Cerebellar cortex (tissue), 1 donor: ENCODE measurements at places on chromosomes 5 and 9.
A peak's percentile ranks its signal among the peaks of the same experiment; 100 is the strongest.

DNA sequence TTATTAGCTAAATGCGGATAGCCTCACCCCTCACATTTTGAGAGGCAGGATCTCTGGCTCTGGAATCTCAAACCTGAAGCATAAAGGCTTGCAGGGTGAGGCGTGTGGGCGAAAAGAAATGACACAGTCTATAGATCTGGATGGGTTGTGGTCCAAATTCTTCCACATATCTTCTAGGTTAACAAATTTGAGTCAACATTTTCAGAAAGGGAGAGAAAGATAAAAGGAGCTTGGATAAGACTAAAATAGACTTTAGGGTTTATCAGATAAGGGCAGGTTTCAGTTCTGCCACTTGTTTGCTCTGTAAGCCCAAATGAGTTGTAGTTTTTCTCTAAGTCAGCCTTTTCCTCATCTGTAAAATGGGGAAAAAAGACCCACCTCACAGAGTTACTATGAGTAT lies 220.9 kb downstream of the TRIM32 start:
- no peak for DNase-seq

DNA sequence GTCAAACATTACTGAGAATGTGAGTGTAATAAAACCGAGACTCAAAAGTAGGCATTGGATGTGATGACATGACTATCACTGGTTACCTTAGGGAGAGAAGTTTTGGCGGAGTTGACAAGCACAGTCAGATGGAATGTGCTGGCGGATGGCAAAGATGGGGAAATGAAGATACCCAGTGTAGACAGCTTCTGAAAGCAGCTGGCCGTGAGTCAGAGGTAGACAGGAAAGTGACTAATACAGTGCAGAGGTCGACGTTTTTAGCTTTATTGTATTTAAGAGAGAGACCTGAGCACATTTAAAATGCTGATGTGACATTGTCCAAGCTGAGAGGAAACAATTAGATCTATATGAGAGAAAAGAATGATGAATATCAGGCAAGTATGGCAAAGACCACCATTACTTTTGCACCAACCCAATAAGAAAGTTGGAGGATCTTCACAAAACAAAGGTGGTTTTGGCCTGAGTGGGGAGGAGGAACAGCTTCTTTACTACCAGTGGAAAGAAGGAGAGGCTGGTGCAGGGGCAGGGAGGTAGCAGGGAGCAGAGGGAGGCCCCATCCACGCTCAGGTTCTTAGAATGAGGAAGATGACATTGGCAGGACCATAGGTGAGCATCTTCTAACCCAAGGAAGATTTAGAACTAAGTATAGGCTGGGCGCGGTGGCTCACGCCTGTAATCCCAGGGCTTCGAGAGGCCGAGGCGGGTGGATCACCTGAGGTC lies 36.7 kb upstream of the KCNIP1 start:
- no peak for DNase-seq

GRCh38 chr9:133709015-133709611 lies 29.0 kb downstream of the SARDH start:
- no peak for DNase-seq

DNA sequence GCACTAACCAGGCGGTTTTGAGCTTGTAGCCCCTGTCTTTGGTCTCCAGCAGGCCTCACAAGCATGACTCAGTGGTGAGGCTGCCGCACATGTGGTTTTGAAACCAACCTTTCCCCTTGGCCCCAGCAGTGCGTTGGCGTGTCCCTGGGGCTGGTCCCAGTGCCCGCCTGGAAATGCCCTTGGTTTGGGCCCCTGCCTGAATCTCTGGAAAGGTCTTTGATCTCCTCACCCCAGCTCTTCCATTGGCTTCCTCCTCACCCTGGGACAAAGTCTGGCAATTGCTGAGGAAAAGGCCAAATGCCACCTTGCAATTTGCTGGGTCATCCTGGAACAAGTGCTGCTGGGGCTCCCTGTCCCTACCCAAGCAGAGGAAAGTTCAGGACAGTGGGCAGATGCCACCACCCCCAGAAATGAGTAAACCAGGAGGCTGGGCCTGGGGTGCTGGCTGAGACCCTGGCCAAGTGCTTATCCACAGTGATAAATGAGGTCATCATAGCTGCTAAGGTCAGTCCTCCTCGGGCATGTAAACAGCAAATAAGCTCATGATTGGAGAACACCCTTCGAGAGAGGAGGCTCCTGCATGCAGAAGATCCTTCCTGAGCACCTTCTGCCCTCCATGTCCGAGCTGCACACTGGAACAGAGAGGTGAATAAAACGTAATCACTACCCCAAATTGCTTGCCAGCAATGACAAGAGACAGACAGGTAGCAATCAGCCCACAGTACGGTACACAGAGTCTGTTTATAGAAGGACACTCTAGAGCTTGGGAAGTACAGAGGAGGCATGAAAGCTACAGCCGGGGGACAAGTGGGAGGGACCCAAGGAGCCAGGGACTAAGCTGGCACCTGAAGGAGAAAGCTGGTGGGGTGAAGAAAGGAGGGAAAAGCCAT lies 98.9 kb upstream of the CPEB4 start:
- DNase-seq, result no peak

GRCh38 chr9:68548241-68548640 lies 7.6 kb upstream of the TMEM252 start:
- no peak for DNase-seq

DNA sequence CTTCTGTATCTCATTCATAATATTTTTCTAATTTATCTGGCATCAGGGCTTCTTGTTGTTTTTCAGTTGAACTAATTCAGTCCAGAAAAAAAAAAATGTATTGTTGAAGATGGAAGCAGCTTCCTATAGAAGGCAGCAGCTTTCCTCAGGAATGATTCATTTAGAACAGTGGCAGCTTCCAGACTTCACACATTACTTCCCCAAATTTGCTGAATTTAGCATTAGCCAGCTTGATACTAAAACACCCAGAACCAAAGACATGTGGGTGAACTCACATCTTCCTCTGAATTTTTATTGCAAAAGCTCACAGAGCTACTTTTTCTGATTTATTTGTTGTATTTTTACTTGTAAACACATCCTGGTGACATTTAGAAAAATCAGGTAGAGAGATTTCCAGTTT lies 53.8 kb downstream of the HCN1 start:
- no peak for DNase-seq

DNA sequence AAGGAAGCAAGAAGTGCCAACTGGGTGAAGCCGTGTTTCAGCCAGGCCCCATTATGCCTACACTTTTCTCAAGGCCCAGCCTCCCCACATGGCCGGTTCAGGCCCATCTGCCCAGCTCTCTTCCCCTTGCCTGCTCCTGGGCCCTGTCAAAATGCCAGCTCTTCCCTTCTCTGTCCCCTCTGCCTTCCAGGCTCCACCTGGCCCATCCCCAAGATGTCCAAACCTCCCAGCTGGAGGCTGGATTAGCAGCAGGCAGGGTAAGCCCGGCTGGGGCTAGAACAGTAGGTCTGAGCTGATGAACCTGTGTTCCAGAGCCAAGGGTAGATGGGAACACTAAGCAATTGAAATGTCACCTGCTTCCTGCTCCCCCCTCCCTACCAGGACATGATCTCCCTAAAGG lies 64.1 kb upstream of the HSPA9 start:
- peak; percentile 95 for DNase-seq

DNA sequence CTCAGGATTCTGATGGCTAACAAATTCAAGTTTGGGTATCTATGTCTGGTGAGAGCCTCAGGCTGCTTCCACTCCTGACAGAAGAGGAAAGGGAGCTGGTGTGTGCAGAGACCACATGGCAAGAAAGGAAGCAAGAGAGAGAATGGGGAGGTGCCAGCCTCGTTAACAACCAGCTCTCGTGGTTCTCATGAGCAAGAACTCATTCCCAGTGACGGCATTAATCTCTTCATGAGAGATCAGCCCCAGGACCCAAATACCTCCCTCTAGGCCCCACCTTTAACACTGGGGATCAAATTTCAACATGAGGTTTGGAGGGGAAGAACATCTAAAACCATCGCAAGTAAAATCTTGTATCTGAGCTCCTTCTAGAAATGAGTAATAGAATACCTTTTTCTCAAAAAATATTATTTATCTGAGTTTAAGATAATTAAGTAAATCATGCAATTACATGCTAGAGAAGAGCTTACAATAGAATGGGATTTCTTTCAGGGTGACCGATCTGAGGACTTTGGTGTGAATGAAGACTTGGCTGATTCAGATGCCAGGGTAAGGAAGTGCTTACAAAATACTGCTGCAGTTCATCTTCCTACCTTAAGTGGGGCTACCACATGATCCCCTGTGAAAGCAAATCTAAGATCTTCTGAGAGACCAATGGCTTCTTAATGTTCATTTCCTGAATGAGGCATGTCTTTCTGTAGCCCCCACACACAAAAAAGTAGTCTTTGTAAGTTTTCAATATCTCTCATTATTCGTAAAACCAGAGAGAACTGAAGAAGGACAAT lies 11.5 kb downstream of the ANXA1 start:
- DNase-seq, result no peak

DNA sequence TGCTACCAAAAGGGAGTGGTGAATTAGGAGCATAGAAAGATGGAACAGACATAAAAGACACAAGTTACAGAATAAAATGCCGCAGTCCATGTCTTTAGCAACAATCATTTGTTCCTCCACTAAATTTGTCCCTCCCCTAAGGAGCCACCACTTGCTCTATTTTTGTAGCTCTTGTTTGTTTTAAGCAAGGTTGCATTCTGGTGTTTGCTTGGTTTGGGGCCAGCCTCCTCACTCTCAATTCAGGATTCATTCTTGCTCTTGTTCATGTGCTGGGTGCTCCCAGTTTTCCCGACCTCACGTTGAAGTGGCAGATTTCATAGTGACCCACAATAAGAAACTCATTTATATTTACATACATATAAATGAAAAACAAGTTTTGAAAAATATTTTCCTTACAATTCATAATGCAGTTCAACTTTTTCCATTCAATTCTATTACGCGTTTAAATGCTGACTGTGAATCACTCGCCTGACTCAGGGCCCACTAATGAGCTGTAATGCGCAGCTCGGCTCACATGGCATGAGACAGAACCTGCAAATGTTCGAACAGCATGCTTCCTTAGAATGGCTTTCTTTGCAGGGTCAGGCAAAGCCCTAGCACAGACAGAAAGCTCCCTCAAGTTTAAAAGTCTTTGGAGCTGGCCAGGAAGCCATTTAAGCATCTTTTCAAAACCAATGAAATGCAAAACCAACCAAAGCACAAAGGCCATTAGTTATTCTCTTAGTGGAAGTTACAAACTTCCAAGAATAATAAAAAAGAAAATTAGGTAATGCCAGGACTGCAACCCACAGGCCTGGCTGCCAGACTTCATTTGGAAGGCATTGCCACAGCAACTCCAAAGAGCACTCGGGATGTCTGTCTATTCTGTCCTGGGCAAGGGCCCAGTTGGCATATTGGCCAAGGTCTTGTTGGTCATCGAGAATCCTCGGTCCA lies 41.7 kb downstream of the RETREG1 start:
- peak; percentile 88 for DNase-seq

DNA sequence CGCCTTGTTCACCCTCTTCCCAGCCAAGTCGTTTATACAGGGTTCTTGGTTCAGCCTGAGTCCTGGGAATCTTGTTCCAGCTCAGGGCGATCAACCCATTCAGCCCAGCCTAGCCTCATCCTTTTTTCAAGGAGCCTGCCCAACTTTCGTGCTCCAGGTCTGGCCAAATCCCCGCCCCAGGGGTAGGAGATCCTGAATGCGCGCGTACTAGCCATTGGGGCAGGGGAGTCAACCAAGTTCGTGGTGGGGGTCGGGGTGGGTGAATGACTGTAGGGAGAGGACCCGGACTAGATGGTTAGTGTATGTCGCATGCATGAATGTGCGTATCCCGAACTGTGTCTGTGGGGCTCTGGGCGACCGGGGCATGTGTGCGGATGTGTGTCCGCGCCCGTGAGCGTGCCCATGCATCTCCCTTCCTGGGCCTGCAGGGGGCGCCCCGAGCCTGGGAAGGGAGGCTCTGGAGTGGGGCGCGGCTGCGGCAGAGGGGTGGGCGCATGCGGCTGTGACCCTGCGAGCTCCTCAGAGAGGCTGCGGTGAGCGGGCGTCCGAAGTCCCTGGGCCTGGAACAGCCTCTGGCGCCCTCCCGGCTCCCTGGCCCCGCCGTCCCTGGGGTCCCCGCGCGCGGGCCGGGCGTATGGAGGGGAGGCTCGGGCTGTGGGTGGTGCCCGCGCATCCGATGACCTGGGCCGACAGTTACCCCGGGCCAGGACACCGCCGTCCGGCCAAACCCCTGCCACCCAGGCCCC lies 8.7 kb downstream of the CCL21 start:
- DNase-seq, result peak; percentile 67

- DNase-seq, result no peak
Measured at GRCh38 chr9:108783731-108784495, 71.9 kb downstream of the ACTL7B start.

- DNase-seq, result no peak
Measured at GRCh38 chr5:108386345-108387061, 4.6 kb upstream of the FBXL17 start.

- no peak for DNase-seq
Measured at GRCh38 chr9:70835323-70835722, 286.1 kb downstream of the TRPM3 start.

DNA sequence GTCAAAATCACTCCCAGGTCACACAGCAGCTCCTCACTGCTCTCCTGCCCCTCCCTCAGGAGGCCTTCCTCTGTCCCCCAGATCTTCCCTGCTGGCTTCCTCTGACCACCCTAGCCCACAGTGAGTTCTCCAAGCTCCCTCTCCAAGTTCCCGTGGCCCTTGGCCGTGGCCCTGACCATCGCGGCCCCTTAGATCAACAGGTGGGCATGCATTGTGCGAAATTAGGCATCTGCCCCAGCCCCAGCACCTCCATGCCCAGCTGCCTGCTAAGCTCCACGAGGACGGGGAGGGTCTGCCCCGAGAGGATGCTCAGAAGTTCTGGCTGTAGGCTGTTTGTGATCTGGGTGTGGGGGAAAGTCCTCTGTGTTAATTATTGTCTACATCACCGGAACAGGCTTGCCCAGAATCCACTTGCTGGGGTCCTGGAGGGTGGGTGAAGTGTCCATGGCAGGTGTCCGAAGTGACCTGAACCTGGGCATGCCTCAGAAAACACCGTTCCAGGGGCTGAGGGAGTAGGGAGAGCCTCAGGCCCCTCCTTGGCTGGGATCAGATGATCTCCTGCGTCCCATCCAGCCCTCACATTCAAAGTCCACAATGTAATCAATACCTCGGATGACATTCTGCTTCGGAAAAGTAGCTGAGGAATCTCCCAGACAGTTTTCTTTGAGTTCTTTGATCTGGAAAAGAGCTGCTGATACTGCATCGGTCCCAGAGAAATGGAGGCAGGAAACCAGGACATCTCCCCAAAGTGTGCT lies 194.8 kb downstream of the PAX5 start:
- no peak for DNase-seq
